GM12865 (cell line): ENCODE measurements at places on chromosomes 12 and 14.
A peak's percentile ranks its signal among the peaks of the same experiment; 100 is the strongest.

- no peak for DNase-seq
Observed at GRCh38 chr14:35189422-35189821, 67.1 kb downstream of the PRORP start.

- DNase-seq, result no peak
Observed at GRCh38 chr14:80434574-80435321, 223.4 kb upstream of the DIO2 start.

DNA sequence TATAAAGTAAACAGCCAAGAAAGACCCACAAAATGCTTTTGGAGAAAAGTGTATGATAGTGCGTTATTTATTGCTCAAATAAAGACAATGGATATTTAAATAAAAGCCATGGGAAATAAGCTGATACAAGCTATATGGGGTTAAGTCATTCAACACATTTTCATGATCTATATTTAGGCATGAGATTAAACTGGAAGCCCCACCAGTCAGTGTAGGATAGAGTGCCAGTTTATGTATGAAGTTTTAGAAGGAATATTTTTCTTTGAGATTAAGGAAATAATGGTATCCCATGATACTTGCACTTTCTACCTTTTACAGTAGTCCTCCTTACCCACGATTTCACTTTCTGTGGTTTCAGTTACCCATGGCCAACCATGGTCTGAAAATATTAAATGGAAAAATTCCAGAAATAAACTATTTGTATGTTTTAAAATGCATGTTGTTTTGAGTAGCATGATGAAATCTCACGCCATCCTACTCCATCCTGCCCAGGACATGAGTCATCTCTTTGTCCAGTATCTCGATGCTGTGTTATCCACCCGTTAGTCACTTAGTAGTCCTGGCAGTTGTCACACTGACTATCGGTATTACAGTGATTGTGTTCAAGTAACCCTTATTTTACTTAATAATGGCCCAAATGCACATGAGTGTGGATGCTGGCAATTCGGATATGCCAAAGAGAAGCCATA is 22.3 kb downstream of the SYT1 start:
- no peak for DNase-seq

- DNase-seq, result no peak
Observed at GRCh38 chr12:49854976-49855375, 12.1 kb upstream of the BCDIN3D start.

DNA sequence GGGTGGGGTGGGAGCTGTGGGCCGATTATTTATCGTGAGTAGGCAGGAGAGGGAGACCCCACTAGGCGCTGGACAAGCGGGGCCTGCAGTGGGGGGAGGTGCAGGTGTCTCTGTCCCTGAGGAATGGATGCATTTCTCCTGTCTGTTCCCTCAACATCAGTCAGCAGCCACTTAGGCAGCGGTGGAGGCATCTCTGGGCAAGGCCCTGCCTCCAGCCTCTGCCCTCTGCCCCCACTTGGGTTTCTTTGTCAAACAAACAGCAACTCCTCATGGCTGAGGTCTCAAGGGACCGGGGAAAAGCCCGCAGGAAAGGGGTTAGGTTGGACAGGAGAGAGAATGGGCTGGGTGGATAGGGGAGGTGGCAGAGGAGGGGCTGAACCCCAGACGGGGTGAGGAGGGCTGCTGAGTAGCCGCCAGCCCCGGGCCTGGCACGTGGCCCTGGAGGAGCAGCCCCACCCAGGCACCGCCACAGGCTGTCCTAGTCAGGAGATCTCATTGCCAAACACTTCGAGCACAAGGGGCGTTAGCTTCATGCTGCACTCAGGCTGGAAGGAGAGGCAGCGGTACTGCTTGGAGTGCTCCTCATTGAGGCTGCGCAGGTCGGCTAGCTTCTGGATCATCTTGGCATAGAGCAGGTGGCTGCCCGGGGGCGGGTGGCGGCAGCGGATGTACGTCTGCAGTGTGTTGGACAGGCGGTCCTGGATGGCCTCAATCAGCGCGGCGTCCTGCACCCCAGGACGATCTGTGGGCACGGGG is 24.7 kb upstream of the HDAC7 start:
- no peak for DNase-seq

DNA sequence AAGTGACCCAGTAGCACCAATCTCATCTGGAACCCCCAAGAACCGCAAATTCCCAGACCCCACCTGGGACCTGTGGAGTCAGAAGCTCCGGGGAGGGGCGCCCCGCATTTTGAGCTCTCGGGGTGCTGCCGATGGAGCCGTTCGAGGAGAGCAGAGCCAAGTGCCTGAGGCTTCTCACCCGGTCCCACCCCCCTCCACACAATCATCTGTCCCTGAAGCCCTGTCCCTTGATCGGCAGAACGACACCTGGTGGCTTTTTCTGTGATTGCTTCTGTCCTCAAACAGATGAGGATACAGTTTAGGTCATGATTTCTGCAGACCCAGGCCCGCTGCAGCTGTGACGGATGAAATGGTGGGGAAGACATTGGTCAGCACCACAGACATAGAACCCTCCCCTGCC is 74.7 kb downstream of the NOC4L start:
- peak; percentile 23 for DNase-seq

- DNase-seq, result no peak
Observed at GRCh38 chr14:69672356-69672755, 61.0 kb downstream of the SUSD6 start.

GRCh38 chr14:77154421-77154820 is 12.8 kb upstream of the ZDHHC22 start:
- no peak for DNase-seq

GRCh38 chr14:50666772-50667683 is 1.1 kb downstream of the SAV1 start:
- DNase-seq, result peak; percentile 64

DNA sequence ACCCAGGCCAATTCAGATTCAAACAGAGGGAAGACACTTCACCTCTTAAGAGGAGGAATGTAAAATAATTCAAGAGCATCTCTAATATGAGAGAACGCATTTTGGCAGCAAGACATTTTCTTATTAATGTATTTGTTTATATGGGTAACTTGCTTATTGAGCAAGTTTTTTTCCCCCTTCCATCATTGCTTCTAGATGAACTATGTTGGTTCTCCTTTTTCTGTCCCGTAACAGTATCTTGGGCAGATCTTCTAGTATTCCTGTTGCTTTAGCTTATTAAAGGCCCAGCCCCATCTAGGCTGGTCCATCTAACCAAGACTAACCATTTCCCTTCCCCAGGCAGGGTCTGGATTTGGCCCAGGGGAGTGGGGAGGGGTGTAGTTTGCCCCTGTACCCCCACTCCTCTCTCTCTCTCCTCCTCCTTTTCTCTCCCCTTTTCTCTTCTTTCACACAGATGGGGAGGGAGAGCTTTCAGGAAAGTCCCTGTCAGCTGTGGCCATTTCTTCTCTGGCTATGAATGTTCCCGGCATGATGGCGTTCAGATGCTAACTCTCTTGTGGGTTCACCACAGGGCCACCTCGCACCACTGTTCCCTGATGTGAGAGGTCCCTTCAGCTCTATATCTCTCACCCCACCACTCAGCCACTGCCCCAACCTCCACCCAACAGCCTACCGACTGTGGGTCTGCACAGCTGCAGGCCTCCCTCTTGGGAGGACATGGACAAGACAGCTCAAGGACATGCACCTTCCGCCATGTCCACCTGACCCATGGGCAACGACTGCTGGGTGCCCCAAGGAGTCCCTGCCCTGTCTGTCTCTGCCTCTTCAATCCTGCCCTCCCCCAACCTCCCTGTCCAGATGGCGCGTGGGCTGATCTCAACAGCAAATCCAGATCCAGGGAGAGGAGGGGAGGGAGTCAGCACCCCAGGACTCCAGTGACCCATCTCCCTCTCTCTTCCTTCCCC is 15.8 kb upstream of the RPS6KL1 start:
- peak; percentile 59 for DNase-seq

GRCh38 chr14:53621433-53621832 is 335.2 kb downstream of the BMP4 start:
- DNase-seq, result peak; percentile 42

GRCh38 chr12:29026419-29026818 is 122.7 kb upstream of the FAR2 start:
- no peak for DNase-seq

DNA sequence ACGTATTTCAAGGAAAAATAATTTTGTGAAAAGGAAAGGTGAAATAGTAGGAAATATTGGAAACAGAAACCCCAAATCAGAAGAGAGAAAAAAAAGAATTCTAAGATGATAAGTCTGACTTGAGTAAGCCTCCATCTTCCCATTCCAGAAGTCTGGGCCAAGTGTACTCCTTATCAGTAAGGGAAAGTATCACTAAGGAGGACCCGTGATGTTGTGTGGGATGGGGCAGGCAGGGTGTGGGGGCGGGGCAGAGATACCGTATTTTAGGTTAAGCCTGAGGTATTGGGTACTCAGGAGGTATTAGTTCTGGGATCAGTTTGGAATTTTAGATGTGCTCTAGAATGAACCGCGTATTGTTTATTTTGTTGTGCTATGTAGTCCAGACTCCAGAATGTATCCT is 33.8 kb upstream of the PSMA6 start:
- no peak for DNase-seq

DNA sequence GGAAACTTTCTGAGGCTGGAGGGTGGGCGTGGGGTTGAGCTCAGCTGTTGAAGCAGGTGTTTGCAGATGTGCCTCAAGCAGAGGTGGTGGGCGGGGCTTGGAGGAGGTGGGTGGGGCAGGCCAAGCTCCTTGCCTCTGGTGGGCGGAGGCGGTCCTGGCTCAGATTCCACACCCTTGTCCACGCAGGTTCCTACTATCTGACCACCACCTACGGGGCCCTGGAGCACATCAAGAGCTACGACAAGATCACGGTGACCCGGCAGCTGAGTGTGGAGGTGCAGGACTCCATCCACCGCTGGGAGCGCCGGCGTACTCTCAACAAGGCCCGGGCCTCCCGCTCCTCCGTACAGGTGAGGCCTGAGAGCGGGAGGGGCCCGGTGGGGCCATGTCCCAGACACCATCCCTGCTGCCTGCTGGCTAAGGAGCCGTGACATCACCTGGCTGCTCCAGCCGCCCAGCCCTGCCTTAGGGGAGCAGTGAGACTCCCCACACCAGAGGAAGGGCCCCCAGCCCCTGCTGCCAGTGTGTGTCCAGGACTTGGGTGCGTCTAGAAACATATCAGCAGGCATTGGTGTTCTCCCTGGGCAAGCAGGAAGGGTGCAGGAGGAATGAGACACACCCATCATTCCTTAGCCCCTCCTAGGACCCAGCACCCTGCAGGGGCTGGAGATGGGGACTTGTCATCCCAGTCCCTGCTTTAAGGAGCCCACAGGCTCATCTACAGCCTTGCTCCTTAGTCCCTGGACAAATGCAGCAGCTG is 63.4 kb downstream of the LGMN start:
- DNase-seq, result peak; percentile 47

DNA sequence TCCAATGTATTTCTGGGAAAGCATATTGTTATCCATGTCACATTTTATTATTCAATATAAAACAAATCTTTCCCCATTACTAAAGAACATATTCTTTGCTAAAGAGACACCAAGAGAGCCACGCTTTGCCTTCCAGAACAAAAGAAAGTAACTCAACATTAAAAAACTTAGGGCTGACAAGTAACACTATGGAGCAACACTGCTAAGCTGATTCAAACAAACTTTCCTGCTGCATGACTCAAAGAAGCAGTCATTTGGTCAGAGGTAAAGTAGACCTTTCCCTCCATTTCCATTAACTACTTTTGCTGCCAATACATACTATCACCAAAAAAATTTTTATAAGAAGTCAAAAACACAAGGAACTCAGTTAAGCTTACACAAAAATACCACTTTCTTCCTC is 83.0 kb downstream of the DENND5B start:
- no peak for DNase-seq

DNA sequence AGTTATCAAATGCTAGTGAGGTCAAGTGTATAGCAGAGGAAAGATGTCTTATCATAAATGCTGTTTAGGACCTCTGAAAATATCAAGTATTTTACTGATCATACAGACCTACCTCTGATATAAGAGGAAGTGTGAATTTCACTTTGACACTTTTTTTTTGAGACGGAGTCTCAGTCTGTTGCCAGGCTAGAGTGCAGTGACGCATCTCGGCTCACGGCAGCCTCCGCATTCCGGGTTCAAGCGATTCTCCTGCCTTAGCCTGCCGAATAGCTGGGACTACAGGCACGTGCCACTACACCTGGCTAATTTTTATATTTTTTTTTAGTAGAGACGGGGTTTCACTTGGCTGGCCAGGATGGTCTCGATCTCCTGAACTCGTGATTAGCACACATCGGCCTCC is 55.1 kb upstream of the PIK3C2G start:
- DNase-seq, result peak; percentile 1
